ENCODE measurements at places on chromosomes 6 and 20. TPM values are rescaled to one million over a fixed set of nuclear protein-coding genes. Genes with fewer than 3 reads are reported as not detected.
A peak's percentile ranks its signal among the peaks of the same experiment; 100 is the strongest.

GRCh38 chr20:33431797-33432381 is 11.7 kb downstream of the SNTA1 start:
- no peak for DNase-seq

DNA sequence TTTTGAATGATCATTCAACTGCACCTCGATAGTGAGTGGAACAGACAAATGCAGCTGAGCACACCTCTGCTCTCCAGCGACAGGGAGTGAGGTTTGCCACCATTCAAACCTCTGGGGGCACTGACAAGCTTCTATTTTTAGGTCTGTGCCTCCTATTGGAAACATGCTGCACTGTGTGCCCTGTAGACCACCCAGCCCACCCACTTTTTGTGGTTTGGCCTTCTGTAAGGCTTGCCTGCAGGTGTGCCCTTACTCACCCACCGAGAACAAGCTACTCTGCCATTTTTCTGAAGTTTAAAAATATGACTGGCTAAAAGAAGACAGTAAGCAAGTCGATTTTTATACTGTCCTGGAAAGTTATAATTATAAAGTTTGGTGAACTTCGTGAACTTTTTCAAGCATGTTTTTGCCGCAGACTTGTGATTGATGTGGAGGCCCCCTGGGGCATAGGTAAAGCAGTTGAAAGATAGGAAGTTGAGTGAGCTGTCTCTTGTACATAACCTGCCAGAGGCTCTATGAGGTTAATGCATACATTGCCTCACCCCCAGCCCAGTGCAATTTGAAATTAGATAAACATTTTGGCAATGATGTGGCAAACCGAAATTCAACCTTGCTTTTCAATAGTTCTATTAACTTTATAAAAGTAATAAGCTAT is 53.8 kb downstream of the ADGRG6 start:
- DNase-seq: peak; percentile 41

Gene TFAP2D
- not detected for total RNA-seq

DNA sequence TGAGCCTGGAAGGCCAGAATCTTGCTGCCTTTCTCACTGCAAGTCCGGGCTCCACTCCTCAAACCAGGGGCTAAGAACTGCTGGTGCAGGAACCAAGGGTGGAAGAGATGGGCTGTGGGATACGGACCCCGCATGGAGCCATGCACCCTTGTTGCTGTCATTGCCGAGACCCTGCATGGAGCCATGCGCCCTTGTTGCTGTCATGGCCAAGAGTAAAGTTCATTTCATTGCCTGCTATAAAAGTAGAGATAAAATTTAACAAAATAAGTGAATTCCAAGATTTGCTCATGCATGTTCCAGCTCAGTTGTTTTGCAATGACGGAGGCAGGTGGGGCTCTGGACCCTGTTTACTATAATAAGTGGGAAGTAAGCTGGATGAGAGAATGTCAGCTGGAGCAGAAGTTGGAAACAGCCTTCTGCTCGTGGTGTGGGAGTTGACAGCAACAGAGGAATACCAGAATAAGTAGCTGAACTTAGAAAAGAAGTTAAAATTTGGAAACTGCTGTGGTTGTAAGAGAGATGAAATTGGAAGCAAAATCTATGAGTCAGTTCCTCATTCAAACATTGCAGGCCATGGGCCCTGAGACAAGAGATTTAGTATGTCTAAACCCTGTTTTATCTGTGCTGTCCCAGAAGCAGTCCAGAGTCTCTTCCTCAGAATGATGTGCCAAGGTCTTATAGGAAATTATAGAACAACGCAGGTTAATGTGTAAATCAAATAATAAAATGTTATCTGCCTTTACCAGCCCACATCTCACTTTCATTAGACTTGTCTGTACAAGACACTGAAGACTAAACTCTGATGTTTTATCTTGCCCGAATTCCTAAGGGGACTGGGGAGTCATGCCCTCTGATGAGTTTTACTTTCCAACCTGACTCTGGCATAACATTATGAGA is 15.8 kb upstream of the THBS2 start:
- DNase-seq: no peak

Gene FAM83C
- total RNA-seq: under 0.01 TPM

GRCh38 chr6:484086-484745 is 92.7 kb downstream of the IRF4 start:
- DNase-seq: no peak

DNA sequence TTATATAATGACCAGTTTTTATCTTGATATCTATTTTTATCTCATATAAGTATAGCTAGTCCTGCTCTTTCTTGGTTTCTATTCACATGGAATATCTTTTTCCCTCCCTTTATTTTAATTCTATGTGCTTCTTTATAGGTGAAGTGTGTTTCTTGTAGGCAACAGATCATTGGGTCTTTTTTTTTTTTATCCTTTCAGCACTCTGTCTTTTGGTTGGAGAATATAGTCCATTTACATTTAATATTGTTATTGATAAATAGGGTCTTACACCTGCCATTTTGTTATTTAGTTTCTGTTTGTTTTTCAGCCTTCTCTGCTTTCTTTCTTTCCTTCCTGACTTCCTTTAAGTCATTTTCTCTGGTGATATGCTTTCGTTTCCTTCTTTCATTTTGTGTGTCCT is 22.2 kb upstream of the LAMA2 start:
- no peak for DNase-seq

Gene MAS1
- total RNA-seq: under 0.01 TPM

Gene SLC22A7
- total RNA-seq: not detected

Gene DEFB123
- not detected for total RNA-seq

DNA sequence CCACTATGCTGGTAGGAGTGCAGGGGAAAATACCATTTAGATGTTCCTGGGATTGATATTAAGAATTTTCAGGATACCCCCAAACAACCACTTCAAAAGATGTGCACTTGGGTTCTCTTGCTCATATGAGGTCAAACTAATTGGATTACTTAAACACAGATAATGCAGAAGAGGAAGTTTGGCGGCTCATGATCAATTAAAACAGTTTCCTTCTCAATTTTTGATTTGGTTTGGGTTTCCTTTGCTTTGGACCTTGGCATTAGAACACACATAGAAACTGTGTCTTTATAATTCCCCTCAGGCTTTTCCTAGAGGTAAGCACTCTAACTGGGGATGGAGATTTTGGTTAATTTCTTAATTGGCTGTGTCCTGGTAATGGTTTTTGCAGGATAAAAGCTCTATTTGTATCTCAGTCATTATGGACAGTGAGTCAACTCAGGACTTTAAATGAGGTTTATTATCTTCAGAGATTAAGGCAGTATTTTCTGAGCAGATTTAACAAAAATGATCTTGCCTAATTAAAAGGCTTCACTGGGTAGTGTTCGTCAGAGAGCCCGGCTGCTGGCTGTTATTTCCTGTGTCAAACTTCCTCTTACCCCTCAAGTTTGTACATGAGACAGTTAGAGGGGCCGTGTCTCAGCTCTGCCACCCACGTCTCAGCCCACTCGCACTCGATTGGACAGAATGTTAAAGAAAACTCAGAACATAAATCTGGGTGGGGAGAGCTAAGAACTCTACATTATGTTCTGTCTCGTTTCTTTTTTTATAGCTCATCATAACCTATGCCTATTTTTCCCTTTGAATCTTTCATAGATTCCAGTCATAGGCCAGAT is 50.3 kb upstream of the PREP start:
- DNase-seq: peak; percentile 63

- no peak for DNase-seq
Measured at GRCh38 chr20:3339076-3339475, 68.4 kb downstream of the DNAAF9 start.

DNA sequence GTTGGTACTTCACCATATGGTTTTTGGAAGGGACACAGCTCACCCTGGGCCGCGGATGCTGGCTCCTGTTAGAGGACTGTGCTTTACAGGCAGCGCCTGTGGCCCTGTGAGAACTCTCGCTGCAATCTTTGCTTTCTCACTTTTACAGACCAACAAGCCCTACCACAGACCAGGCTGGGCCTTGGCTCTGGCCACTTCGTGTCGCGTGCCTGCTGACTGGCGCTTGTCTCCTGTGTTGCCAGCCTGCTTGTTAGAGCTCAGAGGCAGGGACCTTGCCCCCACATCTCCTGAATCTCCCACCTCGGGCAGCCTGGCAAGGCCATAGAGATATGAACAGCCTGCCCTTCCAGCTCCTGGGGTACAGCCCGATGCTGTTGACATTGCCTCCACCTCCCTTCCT is 56.1 kb downstream of the SYNJ2 start:
- DNase-seq: no peak

Gene RAMACL
- 0.27 TPM for total RNA-seq

- DNase-seq: no peak
Measured at GRCh38 chr6:15569035-15569995, 93.5 kb downstream of the DTNBP1 start.

- DNase-seq: no peak
Measured at GRCh38 chr6:140039364-140039763, 664.9 kb upstream of the CITED2 start.

GRCh38 chr6:135673501-135674309 is 176.2 kb upstream of the AHI1 start:
- DNase-seq: no peak

Measured in hematopoietic multipotent progenitor cell (in vitro differentiated cells).